ENCODE measurements at places on chromosomes 7 and 10. TPM values are rescaled to one million over a fixed set of nuclear protein-coding genes. Genes with fewer than 3 reads are reported as not detected.

Gene FAM131B
- 0.18 TPM for total RNA-seq

Gene JAKMIP3
- total RNA-seq = 0.04 TPM

Gene CTTNBP2
- total RNA-seq = 0.14 TPM

Gene FAM180A
- 2.6 TPM for total RNA-seq

Gene RNF148
- not detected for total RNA-seq

Gene NKX1-2
- 5.5 TPM for total RNA-seq

GRCh38 chr10:79405995-79406515 is 39.4 kb downstream of the ZCCHC24 start:
- DNase-seq = no peak

DNA sequence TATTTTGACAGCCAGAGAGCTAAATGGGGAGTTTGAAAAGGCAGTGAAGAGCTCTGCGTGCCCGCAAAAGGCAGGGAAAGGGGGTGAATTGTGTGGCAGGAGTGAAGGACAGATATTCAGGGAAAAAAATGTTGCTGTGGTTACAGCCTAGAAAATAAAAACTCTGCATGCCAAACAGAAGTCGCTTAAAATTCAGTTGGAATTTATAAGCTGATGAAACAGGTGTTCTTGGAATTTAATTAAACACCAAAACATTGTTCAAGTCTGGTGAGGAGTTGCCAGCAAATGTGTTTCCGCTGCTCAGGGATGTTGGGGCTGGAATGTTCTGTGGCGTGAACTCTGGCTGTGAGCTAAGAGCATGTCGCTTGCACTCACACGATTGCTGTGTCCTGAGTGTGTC is 169.3 kb downstream of the ADRA2A start:
- DNase-seq = no peak

DNA sequence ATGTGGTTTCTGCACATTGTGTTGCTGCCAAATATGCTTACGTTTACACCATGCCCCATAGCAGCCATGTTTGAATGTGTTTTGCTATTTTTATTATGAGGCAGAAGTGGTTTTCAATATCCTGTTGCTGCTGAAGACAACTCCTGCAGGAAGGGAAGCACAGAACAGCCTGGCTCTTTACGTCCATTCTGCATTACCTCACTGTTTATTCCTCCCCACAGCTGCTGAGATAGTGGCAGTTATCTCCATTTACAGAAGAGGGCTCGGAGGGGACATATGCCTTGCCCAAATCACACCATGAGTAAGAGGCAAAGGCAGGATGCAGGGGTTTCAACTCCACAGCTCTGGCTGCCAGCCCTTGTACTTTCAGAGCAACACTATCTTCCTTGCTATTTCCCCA is 35.3 kb downstream of the PLPP4 start:
- no peak for DNase-seq

DNA sequence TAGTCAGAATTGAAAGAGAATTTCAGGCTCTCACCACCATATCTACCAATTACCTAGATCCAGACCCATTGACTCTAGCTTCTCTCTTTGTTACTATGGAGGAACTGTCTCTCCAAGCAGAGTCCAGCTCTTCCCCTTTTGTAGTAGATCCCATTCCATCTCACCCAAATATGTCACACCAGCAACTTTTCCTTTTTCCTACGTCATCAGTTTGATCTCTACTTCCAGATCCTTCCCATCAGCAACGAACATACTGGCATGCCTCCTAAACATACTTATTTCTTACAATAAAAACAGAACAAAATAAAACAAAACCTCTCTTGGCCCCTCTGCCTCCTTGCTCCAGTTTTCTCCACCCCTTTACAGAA is 5.9 kb upstream of the CALU start:
- no peak for DNase-seq

GRCh38 chr10:84783386-84783785 is 455.0 kb downstream of the CCSER2 start:
- DNase-seq = no peak

DNA sequence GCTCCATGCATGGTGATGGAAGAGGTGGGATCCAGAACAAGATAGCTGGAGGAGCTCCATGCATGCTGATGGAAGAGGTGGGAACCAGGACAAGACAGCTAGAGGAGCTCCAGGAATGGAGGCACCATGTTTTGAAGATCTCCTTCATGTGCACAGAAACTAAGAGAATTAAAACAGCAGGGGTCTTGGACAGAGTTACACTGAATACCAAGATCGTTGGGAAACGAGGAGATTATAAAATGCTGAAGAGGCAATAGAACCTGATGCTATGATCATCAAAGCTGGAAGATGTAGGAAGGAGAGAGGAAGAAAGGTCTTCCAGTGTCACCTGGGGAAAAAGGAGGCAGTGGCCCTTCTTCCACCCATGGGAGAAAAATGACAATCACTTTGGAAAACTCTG is 193.6 kb upstream of the PFKP start:
- no peak for DNase-seq

DNA sequence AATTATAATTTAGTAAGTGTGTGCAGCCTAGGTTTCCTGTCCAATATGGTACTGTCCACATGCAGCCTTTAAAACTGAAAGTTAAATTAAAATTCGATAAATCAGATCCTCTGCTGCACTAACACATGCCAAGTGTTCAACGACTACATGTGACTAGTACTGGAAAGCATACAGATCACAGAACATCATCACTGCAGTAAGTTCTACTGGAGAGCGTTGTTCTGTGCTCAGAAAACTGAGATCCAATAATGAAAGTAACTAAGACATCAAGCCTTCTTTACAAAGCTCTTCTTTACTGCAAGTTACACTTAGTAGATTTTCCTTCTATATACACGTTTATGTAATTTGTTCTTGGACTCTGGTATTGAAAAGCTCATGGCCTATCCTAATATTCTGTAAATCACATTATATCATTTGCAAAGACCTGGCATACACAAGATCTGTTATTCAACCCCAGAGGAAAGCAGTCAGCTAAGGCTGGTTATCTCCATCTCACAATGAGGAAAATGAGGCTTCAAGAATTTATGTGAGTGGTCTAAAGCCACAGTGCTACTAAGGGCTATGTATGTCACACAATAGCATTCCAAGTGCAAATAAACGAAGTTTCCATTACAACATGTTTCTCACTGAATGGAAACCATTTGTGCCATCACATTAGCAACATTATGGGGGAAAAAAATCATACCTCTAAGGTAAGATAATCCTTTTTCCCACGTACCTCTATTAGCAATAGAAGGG is 77.6 kb downstream of the VPS41 start:
- no peak for DNase-seq

DNA sequence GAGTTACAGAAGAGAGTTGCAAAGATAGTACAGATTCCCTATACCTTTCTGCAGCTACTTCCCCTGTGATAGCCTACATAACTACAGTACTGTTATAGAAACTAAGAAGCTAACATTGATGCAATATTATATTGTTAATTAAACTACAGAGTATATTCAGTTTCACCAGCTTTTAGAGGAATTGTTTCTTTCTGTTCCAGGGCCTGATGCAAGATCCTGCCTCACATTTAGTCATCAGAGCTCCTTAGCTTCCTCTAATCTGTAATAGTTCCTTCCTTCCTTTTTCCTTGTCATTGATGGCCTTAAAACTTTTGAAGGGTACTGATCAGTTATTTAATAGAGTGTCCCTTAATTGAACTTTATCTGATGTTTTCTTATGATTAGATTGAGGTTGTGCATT is 56.8 kb downstream of the SDHAF3 start:
- no peak for DNase-seq

GRCh38 chr10:129516846-129517679 is 50.0 kb downstream of the MGMT start:
- DNase-seq = no peak

DNA sequence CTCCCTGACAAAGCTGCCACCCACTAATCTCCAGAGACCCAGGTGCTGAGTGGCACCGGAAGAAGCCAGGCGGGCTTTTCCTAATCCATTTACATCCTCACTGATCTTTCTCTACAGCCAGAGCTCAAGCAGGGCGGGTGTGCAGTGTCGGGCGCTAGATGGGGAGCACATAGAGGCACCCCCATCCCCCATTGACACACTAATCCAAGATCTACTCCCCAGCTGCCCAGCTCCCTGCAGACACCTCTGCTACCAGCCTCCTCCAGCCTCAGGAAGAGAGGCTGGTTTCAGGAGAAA is 22.2 kb downstream of the FRMPD2 start:
- DNase-seq = no peak

DNA sequence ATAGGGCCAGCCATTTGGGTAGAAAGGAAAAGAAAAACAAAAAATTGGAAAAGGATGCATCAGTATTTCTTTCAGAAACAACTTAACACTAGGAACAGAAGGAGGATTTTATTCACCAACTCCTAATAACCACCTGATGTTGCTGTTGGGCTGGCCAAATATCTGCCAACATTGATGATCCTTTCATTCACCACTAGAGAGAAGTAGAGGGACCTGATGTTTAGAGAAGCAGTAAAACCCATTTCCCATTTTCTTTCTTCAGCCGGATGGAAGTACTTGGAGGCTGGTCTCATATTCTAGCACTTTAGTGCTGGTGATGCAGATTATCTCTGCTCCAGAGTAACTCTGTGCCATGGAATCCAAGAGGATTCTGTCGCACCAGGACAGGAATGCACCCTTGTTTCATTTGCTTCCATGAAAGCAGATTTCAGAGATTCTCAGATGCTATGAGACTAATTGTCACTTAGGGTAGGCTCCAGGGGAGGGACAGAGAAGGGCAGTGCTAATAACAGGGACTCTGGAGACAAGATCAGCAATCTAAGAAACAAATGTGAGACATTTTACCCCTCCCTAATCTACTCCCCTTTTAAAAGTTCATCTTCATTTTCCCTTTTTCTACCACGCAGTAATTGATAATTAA is 3.1 kb downstream of the KLLN start:
- DNase-seq = peak; percentile 70

DNA sequence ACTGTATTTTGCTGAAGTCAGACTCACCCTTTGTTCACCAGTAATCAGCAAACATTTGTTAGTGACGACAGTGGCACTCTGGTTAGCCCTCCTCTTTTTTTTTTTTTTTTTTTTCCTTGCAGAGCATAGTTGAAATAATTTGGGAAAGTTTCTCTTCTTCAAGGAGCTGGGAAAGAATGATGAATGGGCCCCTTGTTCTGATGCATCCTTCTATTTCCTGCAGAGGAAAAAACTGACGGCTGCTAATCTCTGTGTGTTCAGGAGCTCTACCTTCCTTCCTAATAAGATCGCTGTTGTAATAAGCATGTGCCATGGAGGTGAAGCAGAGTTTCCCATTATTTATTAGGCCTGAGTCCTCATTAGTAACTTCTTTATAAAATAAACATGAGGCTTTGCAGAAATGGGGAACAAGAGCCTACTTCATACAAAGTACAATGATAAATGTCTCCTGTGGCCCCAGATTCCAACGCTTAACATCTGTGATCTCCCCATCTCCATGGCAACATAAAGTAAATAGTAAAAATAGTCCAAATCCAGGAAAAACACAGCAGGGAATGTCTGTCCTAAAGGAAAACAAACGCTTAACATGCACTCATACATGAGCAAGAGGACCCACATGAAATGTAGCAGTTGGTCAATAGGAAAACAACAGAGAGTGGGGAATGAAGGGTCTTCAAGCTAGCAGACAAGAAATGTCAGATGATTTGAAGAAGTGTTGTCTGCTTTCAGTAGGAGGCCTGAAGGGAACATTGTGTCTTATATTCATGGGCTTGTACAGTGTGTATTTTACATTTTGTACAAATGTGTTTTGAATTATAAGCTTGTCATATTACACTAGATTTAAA is 59.1 kb upstream of the CALD1 start:
- DNase-seq = no peak

- DNase-seq = no peak
Observed at GRCh38 chr7:1065263-1065584, 20.9 kb downstream of the GPR146 start.

DNA sequence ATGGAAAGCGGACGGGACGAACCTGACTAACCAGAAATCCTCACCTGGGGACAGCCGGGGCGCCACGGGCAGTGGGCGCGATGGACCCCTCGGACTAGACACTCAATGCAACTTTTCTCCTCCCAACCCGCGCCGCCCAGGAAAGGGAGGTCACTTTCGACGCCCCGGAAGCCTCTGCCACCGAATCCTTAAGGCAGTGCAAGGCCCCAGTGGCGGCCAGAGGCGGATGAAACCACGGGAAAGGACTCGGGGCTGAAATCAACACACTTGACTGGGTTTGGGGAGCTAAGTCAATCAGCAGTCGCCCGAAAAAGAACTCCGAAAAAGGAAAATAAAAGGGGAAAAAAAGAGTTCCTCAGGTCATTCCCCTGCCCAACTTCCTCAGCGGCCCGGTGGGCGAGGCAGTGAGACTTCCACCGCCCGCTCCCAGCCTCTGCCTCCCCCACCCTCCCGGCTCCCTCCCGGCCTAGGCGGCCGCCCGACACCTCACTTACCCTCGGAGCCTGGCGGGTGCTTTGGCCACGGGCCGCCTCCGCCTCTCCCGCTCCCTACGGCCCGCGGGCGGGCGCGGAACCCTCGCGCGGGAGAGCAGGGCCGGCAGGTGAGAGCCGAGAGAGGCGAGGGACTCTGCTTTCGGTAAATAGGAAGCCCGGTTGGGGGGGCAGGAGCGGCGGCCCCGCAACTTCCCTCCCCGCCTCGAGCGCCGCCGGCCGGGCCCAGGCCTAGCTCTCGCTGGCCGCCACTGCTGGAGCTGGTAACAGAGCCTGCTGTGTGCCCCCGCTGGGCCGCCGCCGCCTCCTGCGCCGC is 518 bp downstream of the WAPL start:
- DNase-seq = no peak

DNA sequence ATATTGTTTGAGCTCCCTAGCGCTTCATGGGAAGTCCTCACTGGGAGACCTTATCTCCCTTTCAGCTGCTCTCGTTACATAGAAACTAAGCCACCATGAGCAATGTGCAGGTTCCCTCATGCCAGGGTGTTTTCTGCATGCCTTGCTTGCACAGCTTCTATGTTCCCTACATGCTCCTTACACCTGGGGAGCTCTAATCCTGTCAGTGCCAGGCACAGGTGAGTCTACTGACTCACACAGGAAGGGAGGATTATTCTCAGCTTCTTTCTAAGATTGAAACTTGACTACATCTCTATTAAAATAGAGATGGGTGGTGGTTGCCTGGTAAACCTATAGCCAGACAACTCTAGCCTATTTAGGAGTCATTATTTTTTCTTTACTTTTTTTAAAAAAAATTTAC is 375.7 kb upstream of the CDC14C start:
- peak; percentile 70 for DNase-seq

DNA sequence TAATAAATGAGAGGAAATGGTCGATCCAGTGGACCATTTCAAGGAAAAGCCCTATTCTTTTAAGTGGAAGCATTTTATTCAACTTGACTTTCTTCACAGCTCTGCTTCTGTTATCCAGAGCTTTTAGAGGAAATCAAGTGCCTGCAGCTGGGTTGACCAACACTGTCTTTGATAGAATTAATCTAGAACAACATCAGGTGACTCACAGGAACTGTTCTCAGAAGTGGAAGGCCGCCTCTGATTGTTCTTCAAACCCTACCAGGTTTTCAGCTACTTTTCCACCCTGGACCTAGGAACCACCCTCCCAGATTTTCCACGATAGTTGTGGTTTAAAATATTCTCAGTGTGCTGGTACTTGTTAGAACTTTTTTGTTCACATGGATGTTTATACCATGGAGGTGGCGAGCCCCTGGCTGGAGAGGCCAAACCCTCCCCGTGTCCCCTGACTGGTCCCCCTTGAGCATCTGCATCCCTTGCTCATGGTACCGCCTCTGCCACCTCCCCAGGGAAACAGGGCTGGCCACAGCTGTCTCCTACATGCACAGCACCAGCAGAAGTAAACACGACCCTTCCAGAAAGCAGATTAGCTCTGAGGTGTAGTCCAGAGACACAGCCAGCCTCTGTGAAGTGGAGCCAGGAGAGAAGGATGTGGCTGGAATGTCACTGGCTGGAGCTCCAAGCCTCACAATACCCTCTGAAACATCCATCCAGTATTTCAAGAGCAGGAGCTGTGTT is 293.3 kb downstream of the USP6NL start:
- DNase-seq = no peak

- no peak for DNase-seq
Observed at GRCh38 chr10:33498391-33498891, 164.0 kb upstream of the NRP1 start.

Measured in foreskin keratinocyte (primary cell).